ENCODE measurements at places on chromosomes 7 and 10. TPM values are rescaled to one million over a fixed set of nuclear protein-coding genes. Genes with fewer than 3 reads are reported as not detected.

- no peak for DNase-seq
These were observed 2.0 kb downstream of the HPSE2 start for GRCh38 chr10:99233689-99234037.

DNA sequence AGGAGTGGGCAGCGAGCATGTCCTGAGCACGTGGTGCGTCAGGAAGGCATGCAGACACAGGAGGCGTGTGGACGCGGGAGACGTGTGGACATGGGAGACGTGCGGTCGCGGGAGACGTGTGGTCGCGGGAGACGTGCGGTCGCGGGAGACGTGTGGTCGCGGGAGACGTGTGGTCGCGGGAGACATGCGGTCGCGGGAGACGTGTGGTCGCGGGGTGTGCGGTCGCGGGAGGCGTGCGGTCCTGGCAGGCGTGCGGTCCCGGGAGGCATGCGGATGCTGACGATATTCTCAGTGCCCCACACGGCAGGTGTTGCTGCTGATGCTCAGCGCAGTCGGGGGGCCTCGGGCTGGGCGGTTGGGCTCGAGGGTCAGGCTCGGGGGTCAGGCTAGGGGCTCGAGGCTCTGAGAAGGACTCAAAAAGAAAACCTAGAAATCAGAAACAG lies 94.2 kb downstream of the NKX6-2 start:
- DNase-seq = no peak

DNA sequence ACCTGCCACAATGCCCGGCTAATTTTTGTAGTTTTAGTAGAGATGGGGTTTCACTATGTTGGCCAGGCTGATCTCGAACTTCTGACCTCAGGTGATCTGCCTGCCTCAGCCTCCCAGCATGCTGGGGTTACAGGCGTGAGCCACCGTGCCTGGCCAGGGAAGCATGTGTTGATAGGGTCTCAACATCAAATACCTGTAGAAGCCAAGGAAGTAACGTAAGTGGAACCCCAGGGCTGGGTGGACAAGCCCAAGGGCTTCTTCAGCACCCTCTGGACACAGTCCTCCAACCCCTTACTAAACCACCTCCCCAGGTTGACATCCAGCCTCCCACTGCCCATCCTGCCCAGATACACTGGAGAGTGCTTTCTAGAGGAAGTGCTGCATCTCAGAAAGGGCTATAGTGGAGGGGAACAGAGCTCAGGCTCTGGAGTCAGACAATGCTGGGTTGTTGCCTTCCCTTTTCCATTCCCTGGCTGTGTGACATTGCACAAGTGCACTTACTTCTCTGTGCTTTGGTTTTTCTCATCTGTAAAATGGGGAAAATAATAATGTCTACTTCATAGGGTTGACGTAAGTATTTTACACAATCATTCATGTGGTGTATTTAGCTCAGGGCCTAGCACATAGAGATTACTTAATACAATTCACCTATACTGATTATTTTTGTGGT lies 73.9 kb upstream of the KAT6B start:
- DNase-seq = no peak

DNA sequence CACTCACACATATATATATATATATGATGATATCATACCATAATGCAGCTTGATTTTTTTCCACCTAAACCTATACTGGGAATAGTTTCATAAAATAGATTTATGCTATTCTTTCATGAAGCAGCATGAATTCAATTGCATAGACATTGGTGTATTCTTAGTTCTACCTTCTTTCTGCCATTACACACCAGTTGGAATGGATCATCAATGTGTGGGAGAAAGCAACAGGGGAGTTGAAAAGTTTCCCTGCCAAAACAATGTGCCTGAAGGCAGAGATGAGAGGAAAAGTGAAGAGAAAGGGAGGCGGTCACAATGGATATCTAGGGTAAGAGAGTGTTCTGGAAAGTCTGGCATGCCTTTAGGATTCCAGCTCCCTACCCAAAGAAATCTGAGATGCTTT lies 25.2 kb upstream of the ACSL5 start:
- DNase-seq = no peak

- no peak for DNase-seq
These were observed 56.0 kb downstream of the TACR2 start for GRCh38 chr10:69360485-69361302.

GRCh38 chr10:17041626-17042520 lies 87.7 kb downstream of the CUBN start:
- no peak for DNase-seq

- DNase-seq = peak; percentile 32
These were observed 82.7 kb downstream of the FAM204A start for GRCh38 chr10:118259288-118259906.

GRCh38 chr7:154474903-154475520 lies 422.8 kb downstream of the DPP6 start:
- no peak for DNase-seq

Gene PGAM2
- 1.1 TPM for total RNA-seq
